ENCODE measurements at places on chromosomes 3 and 15. TPM values are rescaled to one million over a fixed set of nuclear protein-coding genes. Genes with fewer than 3 reads are reported as not detected.

DNA sequence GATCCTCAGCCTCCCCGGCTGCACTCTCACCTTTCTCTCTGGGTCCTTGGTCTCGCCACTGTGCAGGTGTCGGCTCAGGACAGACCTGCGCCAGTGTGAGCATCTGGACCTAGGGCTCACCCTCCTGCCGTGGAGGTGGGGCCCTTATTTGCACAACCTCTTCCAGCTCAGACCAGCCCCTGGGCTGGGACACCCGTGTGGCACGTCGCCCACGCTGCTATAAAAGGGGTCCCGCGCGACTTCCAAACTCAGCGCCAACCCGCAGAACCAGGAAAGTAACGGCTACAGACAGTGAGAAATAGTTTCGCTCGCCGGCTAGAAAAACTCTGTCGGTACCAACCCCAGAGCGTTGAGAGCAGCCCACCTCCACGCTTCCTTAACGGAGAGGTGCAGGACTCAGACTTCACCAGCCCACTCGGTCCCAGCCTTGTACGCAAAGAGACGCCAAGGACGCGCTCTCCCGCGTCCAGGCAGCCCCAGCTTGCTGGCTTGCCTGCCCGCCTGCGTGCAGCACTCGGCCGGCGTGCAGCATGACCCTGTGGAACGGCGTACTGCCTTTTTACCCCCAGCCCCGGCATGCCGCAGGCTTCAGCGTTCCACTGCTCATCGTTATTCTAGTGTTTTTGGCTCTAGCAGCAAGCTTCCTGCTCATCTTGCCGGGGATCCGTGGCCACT, at the start of the genes DUOX2 and DUOXA2:
TSS of gene DUOX2 (minus strand) at position 97 of the 675 bp plus-strand sequence. CDS start 761 bp downstream, outside the sequence.
TSS of gene DUOXA2 (plus strand) at position 251 of the 675 bp plus-strand sequence. CDS start at position 531, 280 bp downstream.
- H3K4me1 ChIP-seq = peaks cover 24% of the 10 kb centered on the region
- peak within 1 kb of the TSS; percentile 19 for H3K4me3 ChIP-seq
- no peak for DNase-seq
- H3K27ac ChIP-seq = no peak within 1 kb of the TSS
- no peaks in the 10 kb centered on the region for H3K36me3 ChIP-seq

DNA sequence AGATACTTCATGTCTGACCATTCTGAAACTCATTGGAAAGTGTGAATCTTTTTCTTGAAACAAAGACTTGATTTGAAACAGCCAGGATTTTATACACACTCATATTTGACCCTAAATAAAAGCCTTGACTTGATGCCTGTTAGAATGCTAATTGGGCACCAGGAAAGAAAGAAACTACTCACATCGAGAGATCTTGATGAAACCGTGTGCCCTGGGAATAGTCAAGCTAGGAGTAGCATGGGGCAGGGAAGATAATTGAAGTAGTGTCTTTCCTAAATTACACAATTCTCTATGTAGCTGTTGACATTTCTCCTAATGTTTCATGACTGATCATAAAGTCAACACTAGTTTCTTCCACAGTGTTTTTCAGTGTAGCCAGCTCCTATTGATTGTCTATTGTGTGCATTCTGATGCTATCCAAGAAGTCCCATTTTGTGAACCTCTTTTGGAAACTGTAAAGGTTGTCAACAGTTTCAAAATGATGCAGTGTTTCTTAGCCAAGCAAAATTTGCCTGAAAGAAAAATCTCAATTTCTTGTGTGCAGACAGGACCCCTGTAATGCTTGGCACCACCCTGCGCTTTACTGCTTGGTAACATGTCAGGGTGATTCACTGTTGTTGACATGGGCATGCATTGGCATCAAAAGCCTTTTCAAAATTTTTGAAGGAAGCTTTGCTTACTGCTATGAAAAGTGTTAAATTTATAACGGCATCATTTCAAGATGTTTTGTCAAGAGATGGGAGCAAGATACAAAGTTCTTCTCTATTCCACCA, 52.5 kb upstream of the OTOL1 start:
- no peaks in the 10 kb centered on the region for H3K27me3 ChIP-seq
- no peaks in the 10 kb centered on the region for H3K36me3 ChIP-seq
- H3K4me3 ChIP-seq = no peak overlapping the region
- DNase-seq = no peak

- H3K27me3 ChIP-seq = no peaks in the 10 kb centered on the region
- peak overlapping the region; percentile 51 for H3K27ac ChIP-seq
- no peak for DNase-seq
These were observed 74.5 kb upstream of the TSPAN3 start for GRCh38 chr15:77145370-77145769.

DNA sequence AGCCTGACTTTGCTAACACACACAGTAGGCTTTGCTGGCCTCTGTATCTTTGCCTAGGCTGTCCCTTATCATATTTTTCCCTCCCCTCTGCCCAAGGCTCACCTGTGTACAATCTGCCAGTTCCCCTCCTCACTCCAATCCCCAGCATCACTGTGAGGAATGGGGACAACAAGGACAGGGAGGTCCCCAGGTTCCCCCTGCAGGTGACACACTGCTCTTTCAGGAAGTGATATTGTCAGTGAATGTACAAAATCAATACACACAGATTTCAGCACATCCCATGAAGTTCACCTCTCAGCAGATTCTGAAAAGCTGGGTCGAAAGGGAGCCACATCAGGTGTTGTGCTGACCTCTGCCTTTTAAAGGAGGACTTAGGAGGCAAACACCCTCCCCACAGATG, 177.5 kb downstream of the RAB11A start:
- H3K4me3 ChIP-seq = no peak overlapping the region
- H3K27me3 ChIP-seq = no peaks in the 10 kb centered on the region
- DNase-seq = no peak
- H3K36me3 ChIP-seq = no peaks in the 10 kb centered on the region
- H3K27ac ChIP-seq = no peak overlapping the region

DNA sequence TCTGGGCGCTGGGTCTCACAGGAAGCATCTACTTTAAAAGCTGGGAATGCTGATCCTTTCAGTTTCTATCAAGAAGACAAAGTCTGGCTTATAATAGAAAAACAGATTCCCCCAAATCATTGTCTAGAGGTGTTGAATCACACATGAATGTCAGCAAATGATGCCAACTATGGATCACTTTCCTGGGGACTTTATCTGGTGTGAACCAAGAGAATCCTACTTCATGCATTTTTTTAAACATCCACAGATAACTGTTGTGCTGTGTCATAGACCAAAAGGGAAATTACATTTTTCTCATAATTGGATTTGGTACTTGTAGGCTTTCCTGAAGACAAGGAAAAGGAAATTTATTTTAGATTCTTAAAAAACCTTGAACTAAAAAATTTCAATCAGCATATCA, 132.7 kb downstream of the CD47 start:
- peak overlapping the region; percentile 9 for H3K4me3 ChIP-seq
- no peak for DNase-seq
- no peaks in the 10 kb centered on the region for H3K4me1 ChIP-seq
- H3K27me3 ChIP-seq = no peaks in the 10 kb centered on the region

DNA sequence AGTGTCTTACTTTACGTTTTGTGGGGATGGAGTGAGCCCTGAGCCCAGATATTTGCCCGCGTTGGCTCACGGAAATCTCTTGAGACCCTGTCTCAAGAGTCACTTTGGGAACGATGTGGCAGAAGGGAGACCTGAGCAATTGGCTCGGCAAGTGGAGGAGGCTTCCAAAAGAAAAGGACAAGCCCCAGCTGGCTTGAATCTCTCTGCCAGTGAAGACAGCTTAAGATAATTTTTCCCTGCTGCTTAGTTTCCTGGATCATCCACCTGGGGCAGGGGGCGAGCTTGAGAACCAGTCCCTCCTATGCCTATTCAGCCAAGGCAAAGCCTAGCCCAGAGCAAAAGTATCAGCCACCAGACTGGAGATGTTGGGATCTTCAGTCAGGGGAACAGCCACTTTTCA, 708 bp downstream of the SEC22A start:
- no peaks in the 10 kb centered on the region for H3K27me3 ChIP-seq
- DNase-seq = no peak
- peak overlapping the region; percentile 80 for H3K27ac ChIP-seq
- H3K4me3 ChIP-seq = peak overlapping the region; percentile 99

DNA sequence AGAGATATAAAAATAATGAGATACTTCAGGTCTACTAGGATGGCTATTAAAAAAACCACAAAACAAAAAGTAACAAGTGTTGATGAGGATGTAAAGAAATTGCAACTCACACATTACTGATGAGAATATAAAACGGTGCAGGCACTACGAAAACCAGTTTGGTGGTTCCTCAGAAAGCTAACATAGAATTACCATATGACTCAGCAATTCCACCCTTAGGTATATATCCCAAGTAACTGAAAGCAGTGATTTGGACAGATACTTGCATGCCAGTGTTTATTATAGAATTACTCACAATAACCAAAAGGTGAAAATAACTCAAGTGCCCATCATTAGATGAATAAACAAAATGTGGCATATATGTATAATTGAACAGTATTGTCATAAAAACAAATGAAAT, 87.5 kb upstream of the MELTF start:
- H3K4me3 ChIP-seq = no peak overlapping the region
- no peaks in the 10 kb centered on the region for H3K27me3 ChIP-seq
- no peak overlapping the region for H3K27ac ChIP-seq
- no peaks in the 10 kb centered on the region for H3K4me1 ChIP-seq

GRCh38 chr3:51974963-51975851, at the start of gene ABHD14A:
Gene ABHD14A, plus strand, starts transcription at chr3:51975064. Its CDS starts 72 bp downstream, at chr3:51975136.
- no peaks in the 10 kb centered on the region for H3K27me3 ChIP-seq
- peak within 1 kb of the TSS; percentile 79 for H3K4me3 ChIP-seq
- H3K27ac ChIP-seq = peak within 1 kb of the TSS; percentile 98
- peak; percentile 77 for DNase-seq
- no peaks in the 10 kb centered on the region for H3K36me3 ChIP-seq
- H3K4me1 ChIP-seq = peaks cover 22% of the 10 kb centered on the region

- no peaks in the 10 kb centered on the region for H3K27me3 ChIP-seq
- no peak overlapping the region for H3K4me3 ChIP-seq
- DNase-seq = peak; percentile 53
- no peaks in the 10 kb centered on the region for H3K36me3 ChIP-seq
- peaks cover 16% of the 10 kb centered on the region for H3K4me1 ChIP-seq
- H3K27ac ChIP-seq = peak overlapping the region; percentile 76
These were observed 529.6 kb downstream of the SHQ1 start for GRCh38 chr3:72318504-72319193.

Gene SPATA12
- total RNA-seq = not detected

Gene SAMD7
- not detected for total RNA-seq

Gene CFAP100
- not detected for total RNA-seq

Gene P3H2
- total RNA-seq = 24.8 TPM

Gene CRYGS
- 0.18 TPM for total RNA-seq

Gene CTDSPL
- total RNA-seq = 38.0 TPM

Data from heart left ventricle (tissue), 16 donors.